ENCODE measurements at places on chromosomes 2 and 18.
A peak's percentile ranks its signal among the peaks of the same experiment; 100 is the strongest.

GRCh38 chr2:109601783-109602182 lies 12.0 kb downstream of the SEPTIN10 start:
- no peak for DNase-seq

- DNase-seq = no peak
Observed at GRCh38 chr2:239774142-239774462, 251.0 kb downstream of the NDUFA10 start.

DNA sequence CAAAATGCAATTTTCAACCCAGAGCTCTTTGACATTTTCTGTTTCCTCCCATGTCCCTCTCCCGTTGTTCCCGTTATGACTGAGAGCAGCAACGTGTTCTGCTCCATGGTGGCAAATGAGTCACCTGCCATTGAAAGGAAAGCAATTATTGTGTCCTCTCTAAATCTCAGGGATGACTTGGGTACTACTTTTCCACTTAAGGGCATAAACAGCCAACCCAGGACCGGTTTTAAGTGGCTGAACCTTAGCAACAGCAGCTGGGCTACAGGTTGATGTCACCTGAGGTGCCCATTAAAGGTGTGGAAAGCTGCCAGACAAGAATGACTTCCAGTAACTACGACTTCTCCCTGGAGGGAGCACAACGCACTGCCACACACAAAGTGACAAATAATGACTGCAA lies 236.8 kb downstream of the NCKAP5 start:
- no peak for DNase-seq

DNA sequence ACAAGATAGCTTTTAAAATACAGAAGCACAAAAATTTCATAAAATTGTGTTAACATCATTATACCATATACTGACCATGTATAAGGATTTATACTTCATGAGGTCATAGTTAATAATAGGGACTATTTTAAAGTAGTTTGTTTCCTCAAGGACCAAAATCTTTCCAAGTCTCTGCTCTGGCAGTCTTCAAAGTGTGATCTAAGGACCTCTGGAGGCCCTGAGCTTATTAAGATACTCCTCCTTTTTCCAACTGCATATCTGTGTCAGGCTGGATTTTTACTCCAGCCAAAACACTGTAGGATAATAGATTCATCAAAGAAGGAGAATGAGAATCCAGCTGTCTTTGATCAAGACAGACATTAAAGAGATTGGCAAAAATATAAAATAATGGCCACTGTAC lies 1.7 kb upstream of the SCYGR2 start:
- DNase-seq = no peak

GRCh38 chr2:72338076-72338475 lies 190.4 kb upstream of the CYP26B1 start:
- no peak for DNase-seq

GRCh38 chr2:26509141-26509540 lies 31.2 kb upstream of the OTOF start:
- no peak for DNase-seq

- no peak for DNase-seq
Observed at GRCh38 chr2:223042704-223043118, 9.3 kb upstream of the KCNE4 start.

GRCh38 chr2:239306274-239307220 lies 94.3 kb downstream of the HDAC4 start:
- no peak for DNase-seq

GRCh38 chr2:227626580-227627151 lies 9.4 kb downstream of the SCYGR4 start:
- no peak for DNase-seq

DNA sequence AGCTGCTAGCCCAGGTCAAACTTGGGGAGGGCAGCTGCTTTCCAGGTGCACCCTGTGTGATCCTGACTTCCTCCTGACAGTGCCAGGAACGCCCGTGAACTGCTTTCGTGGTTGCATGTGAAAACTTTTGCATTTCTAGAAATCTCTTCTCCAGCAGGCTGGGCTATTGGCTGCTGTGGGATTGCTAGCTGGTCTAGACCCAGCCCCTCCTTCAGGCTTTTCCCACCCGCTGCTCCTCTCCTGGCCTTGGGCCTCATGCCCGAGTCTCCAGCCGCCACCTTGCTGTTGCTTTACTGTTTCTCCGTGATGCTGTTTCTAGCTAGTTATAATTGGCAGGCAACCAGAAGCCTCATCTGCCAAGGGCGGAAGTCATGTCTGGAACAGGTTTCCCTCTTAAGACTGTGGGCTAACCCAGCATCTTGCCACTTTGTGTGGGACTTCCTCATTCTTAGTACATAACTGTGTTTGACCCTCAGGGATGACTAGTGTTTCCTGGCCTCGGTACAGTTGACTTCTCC lies 27.0 kb upstream of the MGAT4A start:
- DNase-seq = peak; percentile 59

GRCh38 chr2:9252002-9252357 lies 45.4 kb downstream of the ASAP2 start:
- DNase-seq = no peak

GRCh38 chr2:101368376-101368775 lies 18.9 kb downstream of the CREG2 start:
- DNase-seq = no peak

GRCh38 chr2:191799526-191799925 lies 47.4 kb downstream of the CAVIN2 start:
- no peak for DNase-seq
